Motor neuron (in vitro differentiated cells): ENCODE measurements at places on chromosomes 1 and 21.

DNA sequence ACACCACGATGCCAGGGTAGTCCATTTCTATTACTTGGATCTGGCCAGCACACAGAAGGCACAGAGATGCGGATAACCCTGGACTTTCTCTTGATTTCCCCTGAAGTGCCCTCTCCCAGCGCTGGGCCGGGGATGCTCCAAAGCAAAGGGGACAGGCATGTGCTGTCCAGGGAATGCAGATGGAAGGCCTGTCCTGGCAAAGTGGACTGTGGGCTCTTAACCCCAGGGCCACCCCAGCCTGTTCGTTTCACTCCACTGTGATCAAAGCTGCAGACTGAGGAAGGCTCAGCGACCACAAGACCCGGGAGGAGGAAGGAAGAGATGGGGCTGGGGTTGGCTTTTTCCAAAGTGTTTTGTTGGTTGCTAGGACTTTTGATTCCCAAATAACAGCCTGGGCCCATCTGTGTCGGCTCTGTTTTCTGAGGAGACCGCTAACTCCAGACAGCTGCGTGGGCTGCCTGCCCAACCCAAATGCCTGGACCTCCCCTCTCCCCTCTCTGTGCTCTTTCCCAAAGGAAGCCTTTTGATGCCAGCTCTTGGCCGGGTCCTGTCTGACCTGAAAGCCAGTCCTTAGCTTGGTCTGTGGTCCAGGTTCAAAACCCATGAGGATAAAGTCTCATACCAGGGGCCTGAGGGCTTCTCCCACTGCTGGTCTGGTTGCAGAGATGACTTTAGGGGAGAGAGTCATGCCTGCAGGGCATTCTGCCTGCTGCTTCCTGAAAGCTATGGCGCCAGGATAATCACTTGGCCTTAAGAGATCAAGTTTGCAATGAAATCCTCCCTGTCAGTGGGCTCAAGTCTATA lies 119.6 kb upstream of the CD34 start:
- ATAC-seq: peak; percentile 21

DNA sequence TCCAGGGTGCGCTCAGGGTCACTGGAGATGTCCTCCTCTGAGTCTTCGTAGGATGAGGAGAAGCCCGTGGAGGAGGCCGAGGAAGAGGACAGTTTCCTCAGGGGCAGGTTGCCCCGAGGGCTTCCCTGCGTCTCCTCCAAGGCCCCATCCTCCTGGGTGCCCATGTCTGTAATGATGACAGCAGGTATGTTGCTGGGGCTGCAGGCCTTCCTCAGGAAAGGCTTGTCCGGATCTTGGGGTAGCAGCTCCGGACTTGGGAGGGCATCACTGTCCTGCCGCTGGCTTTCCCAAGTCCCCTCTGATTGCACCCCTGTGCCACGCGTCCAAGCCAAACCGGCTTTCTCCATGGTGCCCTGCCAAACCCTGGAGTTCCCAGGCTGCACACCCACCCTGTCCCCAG lies 3.5 kb downstream of the ITPKB start:
- ATAC-seq: no peak

- no peak for ATAC-seq
These were observed 1.7 kb upstream of the LRRC52 start for GRCh38 chr1:165542015-165542631.

GRCh38 chr1:201069636-201070035 lies 42.6 kb downstream of the CACNA1S start:
- no peak for ATAC-seq

DNA sequence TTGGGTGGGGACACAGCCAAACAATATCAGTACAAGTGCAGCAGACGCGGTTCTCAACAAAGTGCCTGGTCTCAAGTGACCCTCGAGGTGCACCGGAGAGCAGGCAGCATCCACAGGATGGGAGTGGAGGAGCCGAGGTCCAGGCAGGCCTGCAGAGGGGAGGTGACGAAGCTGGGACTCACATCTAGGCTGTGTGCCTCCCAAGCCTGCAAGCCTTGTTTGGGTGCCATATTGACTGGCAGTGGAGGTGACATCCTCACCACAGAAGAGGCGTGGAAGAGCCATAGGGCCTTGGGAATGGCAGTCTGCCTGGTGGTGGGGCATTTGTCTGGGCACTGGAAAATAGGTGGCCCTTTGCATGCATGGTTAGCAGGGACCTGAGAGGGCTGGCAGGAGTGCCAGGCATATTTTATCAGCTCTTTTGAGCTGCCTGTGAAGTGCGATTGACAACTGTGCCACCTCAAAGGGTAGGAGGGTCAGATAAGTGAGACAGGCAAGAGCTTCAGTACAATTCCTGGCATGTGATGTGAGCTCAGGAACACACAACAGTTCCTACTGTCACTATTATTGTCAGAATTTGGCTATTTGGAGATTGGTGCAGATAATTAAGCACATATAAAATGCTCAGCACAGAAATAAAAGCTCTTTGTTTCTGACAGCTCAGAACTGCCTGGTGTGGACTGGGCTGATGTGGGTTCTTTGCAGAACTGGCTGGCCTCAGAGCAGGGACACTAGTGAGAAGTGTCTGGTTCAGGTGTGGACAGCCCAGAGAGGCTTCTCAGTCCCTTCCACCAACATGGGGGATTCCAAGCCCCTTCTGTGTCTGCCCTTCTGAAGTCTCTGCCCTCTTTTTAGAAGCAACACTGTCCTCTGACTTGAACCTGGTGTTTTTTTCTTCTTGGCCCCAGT lies 347.6 kb upstream of the AJAP1 start:
- ATAC-seq: no peak

- ATAC-seq: peak; percentile 92
These were observed 306.3 kb upstream of the DUSP10 start for GRCh38 chr1:222048094-222048595.

DNA sequence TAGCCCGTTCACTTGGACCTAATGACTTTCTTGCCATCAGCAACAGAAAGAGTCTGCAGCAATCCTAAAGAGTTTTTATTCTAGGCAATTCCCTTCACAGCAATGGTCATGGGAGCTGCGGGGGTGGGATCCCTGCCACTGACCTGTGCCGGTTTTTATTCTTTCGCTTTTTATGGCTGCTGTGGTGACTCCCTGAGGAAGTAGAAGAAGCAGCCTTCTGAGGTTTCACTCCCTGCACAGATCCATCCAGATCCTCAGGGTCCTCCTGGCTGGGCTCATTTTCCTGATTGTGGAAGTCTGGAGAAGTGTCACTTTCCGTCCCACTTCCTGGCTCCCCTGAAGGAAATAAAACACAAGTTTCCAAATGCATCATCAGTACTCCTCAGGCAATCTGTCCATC lies 12.9 kb downstream of the MEAF6 start:
- ATAC-seq: no peak

GRCh38 chr21:15654171-15654570 lies 75.6 kb upstream of the USP25 start:
- no peak for ATAC-seq

DNA sequence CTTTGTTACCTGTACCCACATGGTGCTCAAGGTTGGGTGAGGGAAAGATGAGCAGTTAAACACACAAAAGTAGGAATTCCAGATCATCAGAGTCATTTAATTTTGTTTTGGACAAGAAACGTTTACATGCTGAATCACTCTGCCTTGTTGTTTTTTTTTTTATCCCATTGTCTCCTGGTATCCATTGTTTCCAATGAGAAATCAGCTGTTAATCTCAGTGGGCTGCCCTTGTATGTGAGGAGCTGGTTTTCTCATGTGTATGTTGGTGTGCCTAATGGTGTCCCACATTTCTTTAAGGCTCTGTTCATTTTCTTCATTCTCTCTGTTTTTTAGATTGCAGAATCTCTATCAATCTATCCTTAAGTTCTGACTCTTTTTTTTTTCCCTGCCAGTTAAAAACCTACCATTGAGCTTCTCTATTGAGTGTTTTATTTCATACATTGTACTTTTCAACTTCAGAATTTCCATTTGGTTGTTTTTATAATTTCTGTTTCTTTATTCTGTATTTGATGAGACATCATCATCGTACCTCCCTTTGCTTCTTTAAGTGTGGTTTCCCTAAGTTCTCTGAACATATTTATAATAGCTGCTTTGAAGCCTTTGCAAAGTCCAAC lies 8.8 kb upstream of the OBSCN start:
- ATAC-seq: no peak

GRCh38 chr1:203017692-203018091 lies 8.6 kb upstream of the PPFIA4 start:
- ATAC-seq: no peak

- ATAC-seq: no peak
These were observed 35.4 kb downstream of the CLCA1 start for GRCh38 chr1:86504137-86504479.

DNA sequence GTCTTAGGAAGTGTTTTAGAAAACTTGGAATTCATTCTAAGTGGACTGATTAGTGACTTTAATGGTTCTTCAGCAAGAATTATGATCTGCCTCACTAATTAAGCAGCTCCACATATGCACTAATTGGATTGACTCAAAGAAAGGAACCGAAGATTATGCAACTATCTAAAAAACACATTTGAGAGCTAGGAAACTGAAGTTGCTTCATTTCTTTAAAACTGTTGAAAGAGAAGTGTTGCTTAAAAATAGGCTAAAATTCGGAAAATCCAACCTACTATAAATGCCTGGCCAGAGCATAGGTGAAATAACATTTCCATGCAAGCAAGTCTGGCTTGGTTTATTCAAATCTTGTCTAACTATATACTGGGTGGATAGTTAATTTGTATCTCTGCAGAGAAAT lies 502.9 kb upstream of the ZRANB2 start:
- no peak for ATAC-seq

DNA sequence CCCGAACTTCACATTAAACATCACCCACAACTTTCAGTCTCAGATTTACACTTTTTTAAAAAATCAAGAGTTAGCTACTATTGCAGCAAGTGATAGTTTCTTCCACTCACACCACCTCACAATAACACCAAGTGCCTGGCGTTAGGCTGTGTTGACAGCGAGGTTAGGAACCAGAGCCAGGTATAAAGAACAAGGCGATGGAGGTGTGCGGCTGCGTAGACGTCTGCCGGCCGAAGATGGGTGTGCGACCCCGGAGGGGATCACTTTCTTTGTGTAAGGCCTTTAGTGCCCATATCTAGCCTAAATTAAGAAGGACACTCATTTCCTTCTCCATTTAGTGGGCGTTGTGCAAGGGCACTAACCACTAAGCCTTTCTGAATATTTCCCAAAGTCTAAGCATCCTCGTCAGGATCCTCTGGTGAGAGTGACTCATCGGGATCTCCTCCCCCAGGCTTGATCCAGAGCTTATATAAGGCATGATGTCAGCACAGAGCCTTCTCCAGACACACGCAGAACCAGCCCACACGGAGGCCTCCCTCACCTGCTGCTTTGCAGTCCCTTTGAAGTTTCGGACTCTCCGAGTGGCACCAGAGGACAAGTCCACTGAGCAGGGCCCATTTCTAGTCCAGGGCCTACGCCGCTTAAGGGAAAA lies 11.8 kb downstream of the NHLH2 start:
- peak; percentile 88 for ATAC-seq

- no peak for ATAC-seq
These were observed 55.9 kb downstream of the CD58 start for GRCh38 chr1:116514708-116515525.
